ENCODE measurements at places on chromosomes 7 and 10.

DNA sequence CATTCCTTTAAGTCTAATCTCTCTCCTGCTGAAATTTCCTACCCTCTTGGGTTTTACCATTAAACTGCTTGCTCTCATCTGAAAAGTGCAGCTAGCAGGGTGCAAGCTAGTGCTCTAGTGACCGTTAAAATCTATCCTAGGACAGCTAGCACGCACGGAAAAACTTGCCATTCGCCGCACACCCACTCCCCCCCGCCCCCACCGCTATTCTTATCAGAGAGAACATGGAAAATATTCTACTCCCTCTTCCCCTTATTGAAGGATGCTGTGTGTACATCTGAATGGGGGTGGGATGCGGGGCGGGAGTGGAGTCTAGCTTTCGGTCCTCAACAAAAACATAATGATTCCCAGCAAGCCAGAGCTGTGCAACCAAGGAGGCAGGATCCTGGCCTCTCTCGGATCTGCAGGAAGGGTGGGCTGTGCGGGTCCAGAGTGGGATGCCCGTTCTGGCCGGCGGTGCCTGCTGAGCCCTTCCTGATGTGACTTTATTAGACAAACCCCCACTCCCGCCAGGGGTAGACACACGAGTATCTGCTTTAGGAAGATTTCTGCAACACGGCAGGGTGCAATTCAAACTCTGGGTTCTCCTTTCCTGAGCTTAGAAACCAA is 1.1 kb upstream of the ADRA2A start:
- DNase-seq: no peak

- no peak for DNase-seq
Observed at GRCh38 chr10:21668831-21669230, 134.8 kb downstream of the MLLT10 start.

- DNase-seq: no peak
Observed at GRCh38 chr10:117364110-117364960, 10.9 kb downstream of the PDZD8 start.

GRCh38 chr10:113131613-113132261 is 181.7 kb downstream of the TCF7L2 start:
- no peak for DNase-seq

DNA sequence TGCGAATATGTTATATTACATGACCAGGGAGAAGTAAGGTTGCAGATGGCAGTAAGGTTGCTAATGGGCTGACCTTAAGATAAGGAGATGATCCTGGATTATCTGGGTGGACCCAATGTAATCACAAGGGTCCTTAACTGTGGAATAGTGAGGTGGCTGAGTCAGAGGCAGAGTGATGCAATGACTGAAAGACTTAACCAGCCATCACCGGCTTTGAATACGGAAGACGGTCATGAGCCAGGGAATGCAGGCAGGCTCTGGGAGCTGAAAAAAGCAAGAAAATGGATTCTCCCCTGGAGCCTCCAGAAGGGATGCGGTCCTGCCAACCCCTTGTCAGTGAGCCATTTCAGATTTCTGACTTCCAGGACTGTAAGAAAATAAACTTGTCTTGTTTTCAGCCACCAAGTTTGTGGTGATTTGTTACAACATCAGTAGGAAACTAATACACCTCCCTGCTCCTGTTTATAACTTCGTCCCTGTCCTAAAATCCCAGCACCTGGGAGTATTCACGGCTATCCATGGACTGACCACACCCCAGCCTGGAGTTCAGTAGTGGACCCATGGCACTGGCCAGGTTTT is 4.6 kb upstream of the C10orf95 start:
- no peak for DNase-seq

- DNase-seq: no peak
Observed at GRCh38 chr7:132347858-132348257, 228.4 kb downstream of the PLXNA4 start.

Data from dorsolateral prefrontal cortex (tissue), 122 donors.